M059J (cell line): ENCODE measurements at places on chromosomes 13 and 19. TPM values are rescaled to one million over a fixed set of nuclear protein-coding genes. Genes with fewer than 3 reads are reported as not detected.

- DNase-seq: no peak
These were observed 38.1 kb downstream of the MIPEP start for GRCh38 chr13:23851106-23851505.

- DNase-seq: no peak
These were observed 4.7 kb downstream of the SPPL2B start for GRCh38 chr19:2333027-2333806.

Gene GPR183
- total RNA-seq: 0.12 and 0.74 TPM in 2 replicates

Gene MAP4K1
- 0.22 TPM in 1 of 2 replicates, not detected in the other for total RNA-seq

DNA sequence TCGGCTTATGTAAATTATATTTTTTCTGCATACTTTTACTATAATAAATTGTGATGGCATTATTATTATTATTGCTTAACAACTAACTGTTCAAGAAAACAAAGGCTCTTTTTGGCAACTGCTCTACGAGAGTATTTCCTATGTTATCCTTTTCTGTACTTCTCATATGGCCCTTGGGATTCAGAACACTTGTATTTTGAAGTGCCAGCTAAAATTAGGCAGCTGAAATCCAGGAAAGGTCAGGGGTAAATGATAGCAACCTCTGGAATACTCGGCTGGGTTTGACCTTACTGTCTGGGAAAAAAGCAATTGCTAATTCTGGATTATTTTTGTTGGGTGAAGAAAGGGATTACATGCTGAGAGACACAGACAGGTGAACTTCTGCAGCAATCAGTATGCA lies 23.9 kb downstream of the EDNRB start:
- DNase-seq: no peak

- peak; percentile 95 for DNase-seq
These were observed 3.6 kb upstream of the KCNN4 start for GRCh38 chr19:43784241-43784980.

DNA sequence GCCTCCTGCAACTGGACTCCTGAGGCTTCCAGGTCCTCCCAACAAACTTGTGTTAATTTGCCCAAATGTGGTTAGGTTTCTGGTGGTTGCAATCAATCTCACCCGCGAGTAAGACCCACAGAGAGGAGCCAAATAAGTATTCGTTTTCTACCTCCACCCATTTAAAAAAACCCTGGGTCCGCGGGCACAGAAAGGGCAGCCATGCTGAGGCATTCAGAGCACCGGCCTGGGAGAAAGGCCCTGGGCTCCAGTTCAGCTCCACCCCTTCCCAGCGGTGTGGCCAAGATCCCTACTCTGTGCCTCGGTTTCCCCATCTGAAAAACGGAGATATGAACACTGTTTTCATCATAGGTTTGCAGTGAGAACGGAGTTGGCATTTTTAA lies 56.9 kb downstream of the PEPD start:
- no peak for DNase-seq

GRCh38 chr19:3868770-3869456 lies at the start of gene ZFR2:
TSS of gene ZFR2 (minus strand) at chr19:3869038. CDS start at chr19:3869017, 21 bp downstream.
- DNase-seq: no peak

Gene ITGBL1
- total RNA-seq: 13.9 and 21.4 TPM in 2 replicates

GRCh38 chr19:47296036-47296435 lies 13.6 kb upstream of the C5AR1 start:
- peak; percentile 81 for DNase-seq

- no peak for DNase-seq
These were observed 62.2 kb downstream of the CYSLTR2 start for GRCh38 chr13:48715977-48716376.

GRCh38 chr13:77986713-77987112 lies 68.1 kb upstream of the EDNRB start:
- DNase-seq: no peak

Gene ZNF99
- total RNA-seq: not detected in 2 replicates

- DNase-seq: no peak
These were observed 516.3 kb upstream of the HTR2A start for GRCh38 chr13:47413112-47413511.

DNA sequence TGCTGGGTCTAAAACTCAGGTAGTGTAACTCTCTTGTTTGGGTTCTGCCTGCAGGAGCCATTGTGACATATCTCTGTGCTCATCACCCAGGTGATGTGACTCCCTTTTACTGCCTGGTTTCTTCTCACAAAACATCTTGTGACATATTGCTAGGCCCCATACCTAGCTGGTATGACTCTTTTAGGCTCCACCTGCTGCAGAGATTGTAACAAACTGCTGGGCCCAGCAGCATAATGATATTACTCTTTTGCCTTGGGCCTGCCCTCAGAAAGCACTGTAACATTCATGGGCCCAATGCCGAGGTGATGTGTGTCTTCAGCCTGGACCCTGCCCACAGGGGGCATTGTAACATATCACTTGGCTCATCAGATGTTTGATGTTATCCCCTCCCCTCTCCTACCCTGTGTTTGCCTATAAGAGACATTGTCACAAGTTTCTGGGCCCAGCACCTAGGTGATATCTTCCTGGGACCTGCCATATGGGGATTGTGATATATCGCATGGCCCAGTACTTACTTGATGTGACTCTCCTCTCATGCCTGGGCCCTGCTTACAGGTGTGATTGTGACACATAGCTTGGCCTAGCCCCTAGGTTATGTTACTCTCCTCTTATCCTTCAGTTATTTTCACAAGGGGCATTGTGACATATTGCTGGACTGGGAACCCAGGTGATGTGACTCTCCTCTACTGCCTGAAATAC lies 18.0 kb upstream of the ZNF681 start:
- no peak for DNase-seq

Gene LPAR6
- total RNA-seq: 0.12 TPM in 1 of 2 replicates, not detected in the other

Gene S1PR4
- not detected in 2 replicates for total RNA-seq

- no peak for DNase-seq
These were observed 6.2 kb downstream of the MRPS31 start for GRCh38 chr13:40764587-40765403.

DNA sequence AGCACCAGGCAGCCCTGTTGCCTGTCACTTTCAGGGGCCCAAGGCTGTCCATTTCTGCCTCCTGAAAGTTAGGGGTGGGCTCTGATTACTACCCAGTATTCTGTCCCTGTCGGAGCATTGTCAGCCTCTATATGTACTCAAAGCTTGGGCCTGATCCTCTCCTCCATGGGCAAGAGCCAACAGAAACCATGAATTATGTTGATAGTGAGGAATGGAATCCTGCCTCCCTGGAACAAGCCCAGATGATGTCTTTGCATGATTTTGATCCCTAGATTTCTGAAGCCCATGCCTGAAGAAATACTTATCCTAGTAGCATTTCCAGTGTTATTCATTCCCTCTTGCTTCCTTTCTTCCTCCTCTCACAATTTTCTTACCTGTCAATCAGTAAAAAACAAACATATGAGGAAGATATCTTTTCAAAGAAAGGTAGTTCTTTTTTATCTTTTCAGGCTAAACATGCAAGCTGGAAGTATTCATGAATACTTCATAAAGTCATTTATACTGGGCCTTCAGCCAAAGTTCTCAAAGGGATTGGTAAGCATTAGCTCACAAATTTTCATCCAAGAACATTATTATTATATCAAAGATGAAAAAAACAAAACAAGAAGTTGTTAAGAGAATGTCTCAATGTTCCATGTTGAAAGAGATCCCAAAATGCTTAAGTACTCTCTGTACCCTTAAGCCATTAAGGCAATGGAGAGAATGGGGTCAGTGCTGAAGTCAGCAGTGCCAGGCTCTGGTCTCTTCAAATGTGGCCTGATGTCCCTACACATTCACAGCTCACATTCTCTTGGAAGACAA lies 171.7 kb downstream of the NHLRC3 start:
- no peak for DNase-seq

Gene MCEMP1
- total RNA-seq: not detected in 2 replicates

- DNase-seq: no peak
These were observed 3.8 kb upstream of the CCDC97 start for GRCh38 chr19:41305927-41306793.

Gene KCNC3
- total RNA-seq: not detected in 2 replicates

- no peak for DNase-seq
These were observed 14.3 kb upstream of the ZNF667 start for GRCh38 chr19:56491399-56491798.

- DNase-seq: no peak
These were observed 97.0 kb upstream of the ANKRD10 start for GRCh38 chr13:111011899-111012298.

DNA sequence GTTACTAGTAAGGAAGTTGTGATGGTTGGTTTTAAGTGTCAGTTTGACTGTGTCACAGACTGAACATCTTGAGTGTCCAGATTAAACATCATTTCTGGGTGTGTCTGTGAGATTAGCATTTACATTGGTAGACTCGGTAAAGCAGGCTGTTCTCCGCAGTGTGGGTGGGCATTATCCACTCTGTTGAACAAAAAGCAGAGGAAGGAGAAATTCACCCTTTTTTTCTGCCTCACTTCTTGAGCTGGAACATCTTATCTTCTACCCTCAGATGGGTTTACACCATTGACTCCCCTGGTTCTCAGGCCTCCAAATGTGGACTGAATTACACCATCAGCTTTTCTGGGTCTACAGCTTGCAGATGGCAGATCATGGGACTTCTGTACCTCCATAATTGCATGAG lies 63.7 kb upstream of the ZDHHC20 start:
- no peak for DNase-seq

GRCh38 chr19:3500429-3501101 lies at the start of gene DOHH:
TSS of gene DOHH (minus strand) at chr19:3500674. CDS start at chr19:3496814, 3,860 bp downstream.
- DNase-seq: peak; percentile 95

- peak; percentile 47 for DNase-seq
These were observed 248.0 kb downstream of the RFC3 start for GRCh38 chr13:34065928-34066327.

Gene ZNF177
- 3.1 and 4.0 TPM in 2 replicates for total RNA-seq

DNA sequence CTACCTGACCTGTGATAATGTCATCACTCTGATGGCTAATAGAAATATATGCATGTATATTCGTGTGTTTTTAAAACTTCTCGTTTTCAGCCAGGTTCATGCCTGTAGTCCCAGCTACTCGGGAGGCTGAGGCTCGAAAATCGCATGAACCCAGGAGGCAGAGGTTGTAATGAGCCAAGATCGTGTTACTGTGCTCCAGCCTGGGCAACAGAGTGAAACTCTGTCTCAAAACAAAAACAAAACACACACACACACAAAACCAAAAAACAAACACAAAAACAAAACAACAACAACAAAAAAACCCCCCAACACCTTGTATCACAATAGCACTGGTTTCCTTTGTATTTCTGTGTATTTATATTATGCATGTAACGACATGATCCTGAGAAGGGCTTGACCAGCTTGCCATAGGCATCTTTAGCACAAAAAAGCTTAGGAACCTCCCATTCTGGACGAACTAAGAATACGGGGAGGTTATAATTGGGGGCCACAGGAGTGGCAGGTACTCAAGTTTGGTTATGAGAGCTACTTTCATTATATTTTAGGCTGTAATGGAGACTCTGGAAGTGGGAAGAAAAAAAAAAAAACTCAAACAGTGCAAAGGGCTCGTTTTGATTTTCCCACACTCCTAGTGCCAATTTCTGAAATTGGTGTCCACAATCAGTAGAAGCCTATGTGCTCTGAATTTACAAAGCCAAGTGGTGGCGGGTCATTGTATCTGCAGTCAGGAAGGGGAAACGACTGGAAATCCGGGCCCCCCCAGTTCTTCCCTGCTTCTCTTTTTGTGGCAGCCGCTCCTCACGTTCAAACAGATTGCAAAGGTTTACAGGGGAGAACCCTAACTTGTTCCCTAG lies 1.2 kb upstream of the ACP7 start:
- DNase-seq: no peak

DNA sequence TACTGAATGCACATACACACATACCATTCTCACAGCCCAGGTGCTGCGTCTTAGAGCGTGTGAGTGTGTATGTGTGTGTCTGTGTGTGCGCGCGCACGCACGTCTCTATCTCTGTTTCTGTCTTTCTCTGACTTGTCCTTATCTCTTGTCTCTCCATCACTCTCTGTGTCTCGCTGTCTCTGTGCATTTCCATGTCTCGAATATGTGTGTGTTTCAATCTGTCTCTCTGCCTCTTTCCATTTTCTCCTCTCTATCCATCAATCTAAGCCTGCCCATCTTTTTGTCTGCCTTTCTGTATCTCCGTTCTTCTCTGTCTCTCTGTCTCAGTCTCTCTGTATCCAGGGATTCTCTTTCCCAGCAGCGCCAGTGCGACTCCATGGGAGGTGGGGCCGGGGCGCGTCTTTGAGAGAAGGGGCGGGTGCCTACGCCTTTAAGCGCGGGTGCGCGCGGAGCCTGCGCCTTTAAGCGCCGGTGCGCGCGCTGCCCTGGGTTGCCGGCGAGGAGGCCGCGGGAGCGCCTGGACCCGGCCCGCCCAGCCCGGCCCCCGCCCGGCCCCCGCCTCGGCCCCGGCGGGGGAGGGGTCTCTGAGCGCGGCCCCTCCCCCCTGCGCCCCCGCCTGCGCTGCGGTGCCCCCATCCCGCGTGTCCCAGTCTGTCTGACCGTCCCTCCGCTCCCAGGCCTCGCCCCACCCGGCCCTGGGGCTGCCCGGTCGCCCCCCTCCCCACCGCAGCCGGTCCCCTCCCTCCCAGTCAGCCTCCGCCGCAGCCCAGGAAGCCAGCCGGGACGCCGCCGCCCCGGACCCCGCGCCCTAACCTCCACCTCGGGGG lies at the start of gene LRFN3:
LRFN3 (plus strand) TSS at position 464 of the 827 bp plus-strand sequence. CDS start 3,052 bp downstream, outside the sequence.
- peak; percentile 61 for DNase-seq

DNA sequence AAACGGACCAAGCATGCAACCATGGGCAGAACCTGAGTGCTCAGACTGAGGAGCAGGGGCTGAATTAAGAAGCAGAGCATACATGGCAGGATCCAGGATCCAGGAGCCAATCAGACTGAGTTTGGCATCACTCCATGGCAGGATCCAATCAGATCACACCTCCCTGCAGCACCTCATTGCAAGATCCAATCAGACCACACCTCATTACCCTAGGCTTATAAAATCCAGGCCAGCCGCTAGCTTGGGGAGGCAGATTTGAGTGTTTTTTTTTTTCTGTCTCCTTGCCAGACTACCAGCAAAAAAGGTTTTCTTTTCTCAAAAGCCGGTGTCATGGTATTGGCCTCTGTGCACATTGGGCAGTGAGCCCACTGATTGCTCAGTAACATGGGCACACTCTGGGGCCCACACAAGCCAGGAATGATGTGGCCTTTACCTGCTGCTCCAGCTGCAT lies 127.9 kb upstream of the GJB6 start:
- peak; percentile 72 for DNase-seq

Gene URAD
- total RNA-seq: not detected in 2 replicates

Gene LRRC8E
- 7.6 and 15.2 TPM in 2 replicates for total RNA-seq

Gene ZNF28
- total RNA-seq: 26.6 and 30.6 TPM in 2 replicates

Gene RGCC
- total RNA-seq: 2.3 and 4.1 TPM in 2 replicates
